ENCODE measurements at places on chromosomes 5 and 9.
A peak's percentile ranks its signal among the peaks of the same experiment; 100 is the strongest.

DNA sequence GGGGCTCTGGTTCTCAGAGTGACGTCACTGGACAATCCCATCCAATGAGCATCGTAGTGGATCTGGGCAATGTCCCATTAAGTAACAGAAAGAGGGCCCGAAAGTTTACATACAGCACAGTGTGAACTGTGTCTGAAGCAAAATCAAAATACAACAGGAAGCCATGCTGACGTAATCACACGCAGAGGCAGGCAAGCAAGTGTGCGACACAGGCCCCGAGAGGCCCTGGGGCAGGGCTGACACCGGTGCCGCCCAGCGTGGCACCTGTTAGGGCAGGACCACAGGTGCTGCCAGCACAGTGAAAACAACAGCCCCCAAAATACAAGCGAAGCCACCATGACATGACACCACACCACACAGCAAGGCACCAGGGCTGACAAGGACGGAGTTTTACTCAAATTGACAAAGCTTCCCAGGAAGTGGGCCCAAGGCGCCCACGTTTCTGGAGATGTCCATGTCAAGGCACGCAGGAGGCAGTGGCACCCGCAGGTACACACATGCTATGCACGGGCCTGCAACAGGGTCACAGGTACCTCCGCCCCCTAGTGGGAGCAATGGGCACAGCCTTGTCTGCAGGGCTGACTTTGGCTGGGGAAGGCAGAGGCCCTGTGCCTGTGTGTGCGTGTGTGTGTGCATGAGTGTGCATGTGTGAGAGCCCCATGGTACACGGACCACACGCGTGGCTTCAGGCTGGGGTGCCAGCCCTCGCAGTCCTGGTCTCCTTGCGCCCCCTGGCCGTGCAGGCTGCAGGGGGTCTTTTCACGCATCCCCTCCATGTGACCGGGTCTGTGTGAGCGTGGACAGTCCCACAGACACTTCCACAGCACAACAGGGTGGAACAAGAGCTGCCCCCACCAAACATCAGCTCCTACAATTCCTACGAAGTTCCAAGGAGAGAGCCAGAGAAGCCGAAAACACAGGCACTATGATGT, 19.6 kb downstream of the QSOX2 start:
- no peak for DNase-seq

DNA sequence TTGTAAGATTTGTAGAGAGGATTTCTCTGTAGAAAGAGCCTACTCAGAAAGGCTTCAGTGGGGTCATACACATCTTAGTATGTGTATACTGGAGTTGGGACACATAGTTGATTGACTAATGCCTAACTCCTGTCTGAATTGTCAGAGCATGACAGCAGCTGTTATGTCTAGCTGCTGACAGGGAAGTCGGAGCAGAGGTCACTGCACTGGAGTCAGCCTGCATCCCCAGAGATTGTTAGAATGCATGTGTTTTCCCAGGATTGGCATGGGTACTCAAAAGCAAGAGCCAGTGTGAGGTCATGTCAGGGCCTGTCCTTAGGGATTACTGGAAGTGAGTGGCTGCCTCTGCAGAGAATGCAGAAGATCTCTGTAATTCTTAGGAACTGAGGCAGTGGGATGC, 82.7 kb downstream of the ITGA1 start:
- DNase-seq: no peak

DNA sequence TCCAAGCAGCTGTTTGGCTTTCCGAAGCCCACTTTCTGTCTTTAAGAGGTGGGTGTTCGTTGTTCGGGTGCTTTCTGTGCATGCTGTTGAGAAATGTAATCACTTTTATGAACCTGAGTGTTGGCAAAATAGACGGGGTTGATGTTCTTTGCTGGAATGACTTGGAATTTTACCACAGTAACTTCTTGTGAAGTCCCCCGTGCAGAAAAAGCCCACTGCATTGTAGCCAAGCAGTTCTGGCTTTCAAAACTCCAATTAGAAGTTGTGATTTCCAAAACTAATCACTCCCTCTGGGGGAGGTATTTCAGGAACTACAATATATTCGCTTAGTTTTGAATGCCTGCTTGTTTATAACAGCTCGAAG, 111.1 kb downstream of the PAM start:
- DNase-seq: no peak

DNA sequence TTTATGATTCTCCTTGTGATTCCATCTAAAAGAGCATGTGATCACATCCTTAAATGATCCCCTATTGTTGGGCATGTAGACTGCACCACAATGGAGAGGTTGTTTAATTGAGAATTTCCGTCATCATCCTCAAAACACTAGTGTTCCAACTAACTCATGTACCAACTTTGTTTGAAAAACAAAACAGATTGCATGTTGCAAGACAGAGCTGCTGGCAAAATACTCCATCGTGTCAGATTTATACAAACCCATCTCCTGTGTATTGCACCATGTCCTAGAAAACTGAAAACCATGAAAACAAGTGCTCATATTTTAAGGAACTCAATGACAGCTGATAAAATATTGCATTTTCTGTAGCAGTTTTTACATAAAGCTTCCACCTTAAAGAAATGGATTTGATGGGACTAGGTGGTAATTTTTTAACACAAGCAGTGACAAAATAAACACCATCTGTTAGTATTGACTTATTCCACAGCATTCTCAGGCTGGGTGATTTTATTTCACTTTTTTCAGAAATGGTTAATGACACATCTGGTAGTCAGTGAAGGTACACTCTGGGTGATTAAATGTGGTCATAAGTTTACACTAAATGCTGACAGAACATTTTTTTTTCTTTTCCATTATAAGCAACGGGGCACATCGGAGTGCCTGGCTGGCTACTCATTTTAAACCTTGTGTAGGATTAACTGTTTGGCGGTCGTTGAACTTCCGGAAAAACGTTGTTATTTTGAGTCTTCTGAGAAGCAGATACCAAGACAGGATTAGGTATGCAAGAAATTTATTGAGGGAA, 602.9 kb upstream of the WWC1 start:
- no peak for DNase-seq

GRCh38 chr5:136457390-136458013, 92.2 kb upstream of the TRPC7 start:
- no peak for DNase-seq

DNA sequence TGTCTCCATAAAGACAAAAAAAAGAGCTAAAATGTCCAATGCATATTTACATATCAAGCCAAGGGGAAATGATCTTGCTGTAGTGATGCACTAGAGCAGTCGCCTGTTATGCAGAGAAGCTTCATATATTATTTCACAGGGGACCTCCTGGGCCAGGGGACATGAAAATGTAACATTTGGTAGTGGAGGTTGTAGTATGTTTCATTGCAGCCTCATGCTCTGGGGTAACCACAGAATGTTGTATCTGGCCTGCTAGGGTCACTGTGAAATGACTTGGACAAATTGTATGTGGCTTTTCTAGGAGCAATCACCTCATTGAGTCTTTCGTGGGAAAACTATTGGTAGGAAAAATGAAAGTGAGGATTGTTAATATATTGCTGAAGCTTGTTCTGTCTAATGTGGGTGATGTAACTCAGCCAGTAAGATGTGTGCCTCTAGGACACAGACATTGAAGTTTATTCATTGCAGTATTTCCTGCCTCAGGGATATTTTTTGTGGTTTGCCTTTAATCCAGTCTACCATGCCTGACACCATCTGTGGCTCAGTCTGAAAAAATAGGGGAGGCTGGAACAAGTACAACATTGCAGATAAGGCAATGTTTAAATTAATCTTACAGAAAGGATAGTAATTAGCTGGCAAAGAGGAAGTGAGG, 430.8 kb upstream of the TNC start:
- DNase-seq: no peak

DNA sequence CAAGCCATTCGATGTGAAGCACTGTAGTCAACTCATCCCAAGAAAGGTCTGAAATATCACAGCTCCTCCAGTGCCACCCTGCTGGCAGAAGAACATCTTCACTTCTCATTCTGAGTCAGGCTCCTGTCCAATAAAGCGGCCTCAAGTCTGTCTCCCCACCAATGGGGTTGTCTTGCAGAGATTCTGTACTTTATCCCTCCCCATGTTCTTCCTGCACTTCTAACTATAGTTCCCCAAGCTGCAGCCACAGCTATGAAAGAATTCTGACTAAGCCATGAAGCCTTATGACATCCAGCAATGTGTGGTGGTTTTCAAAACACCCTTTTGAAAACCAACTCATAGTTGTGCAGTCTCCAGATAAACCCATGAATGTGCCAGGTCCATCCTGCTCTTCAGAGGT, 6.8 kb downstream of the MACROH2A1 start:
- DNase-seq: no peak

GRCh38 chr5:180484813-180485212, 9.4 kb upstream of the CNOT6 start:
- no peak for DNase-seq

DNA sequence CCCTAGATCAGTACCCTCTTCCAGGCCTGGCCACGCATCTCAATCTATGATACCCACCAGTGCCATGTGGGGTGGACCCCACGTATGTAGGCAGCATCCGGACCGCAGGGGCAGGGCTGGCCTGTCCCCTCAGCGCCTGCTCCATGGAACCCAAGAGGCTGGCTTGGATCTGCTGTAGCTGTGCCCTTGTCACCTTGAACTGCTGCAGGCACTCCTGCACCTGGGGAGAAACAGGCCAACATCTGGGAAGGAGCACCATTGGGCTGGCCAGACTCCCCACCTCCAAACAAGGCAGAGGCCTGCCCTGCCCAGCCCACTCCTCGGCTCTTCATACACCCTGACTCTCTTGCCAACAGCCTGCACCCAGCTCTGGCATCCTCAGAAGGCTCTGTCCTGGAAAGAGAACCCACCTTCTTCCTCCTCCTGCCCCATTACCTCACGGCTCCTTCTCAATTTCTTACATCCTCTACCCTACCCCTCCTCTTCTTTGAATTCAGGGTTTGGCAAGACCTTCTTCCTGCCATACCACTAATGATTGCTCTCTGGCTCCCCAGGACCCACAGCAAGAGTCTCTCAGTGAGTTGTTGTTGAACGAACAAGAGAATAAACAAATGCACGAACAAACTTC, 7.7 kb downstream of the HK3 start:
- no peak for DNase-seq

DNA sequence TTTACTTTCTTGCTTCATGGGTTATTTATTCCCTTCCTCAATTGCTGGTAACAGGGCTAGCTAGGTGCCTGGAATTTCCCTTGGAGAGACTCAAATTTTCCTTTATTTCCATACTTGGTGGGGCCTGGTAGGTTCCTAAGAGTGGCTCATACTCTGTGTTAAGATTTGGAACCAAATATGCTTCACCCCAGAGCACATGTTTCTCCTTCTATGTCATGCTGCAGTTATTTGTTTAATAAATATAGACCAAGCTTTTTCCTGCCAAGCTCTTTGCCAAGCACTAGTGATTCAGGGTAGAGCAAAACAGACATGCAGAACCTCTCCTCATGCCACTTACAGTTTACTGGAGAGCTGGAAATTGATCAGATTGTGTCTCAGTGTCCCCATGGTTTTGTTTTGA, 290.3 kb upstream of the SGCD start:
- DNase-seq: no peak

GRCh38 chr9:109996936-109997580, 210.9 kb downstream of the C9orf152 start:
- DNase-seq: no peak

GRCh38 chr5:160921423-160922285, 69.6 kb upstream of the ATP10B start:
- no peak for DNase-seq

DNA sequence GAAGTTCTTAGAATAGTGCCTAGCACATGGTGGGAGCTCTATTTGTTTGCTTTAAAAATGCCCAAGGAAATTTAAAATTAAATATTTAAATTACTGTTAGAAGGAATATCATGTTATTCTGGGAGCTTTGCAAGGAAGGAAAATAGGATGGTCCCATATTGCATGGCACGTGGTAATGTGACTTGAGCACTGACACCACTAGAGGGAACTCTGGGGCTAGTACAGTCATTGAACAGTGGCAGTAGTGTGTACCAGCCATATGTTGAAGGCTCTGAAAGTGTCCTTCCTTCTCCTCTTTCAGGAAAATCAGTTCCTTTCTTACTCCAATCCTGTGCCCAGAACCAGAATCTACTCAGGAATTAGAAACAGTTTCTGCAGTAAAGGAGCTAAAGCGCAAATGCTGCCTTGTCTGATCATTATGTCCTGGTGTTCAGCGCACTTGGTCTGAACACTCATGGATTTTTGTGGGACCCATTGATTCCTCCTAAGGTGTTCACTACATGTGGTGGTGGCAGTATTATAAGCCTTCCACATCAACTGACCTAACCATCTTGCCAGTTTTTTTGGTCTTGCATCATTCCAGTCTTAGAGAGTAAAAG, 54.1 kb downstream of the GDA start:
- peak; percentile 18 for DNase-seq

DNA sequence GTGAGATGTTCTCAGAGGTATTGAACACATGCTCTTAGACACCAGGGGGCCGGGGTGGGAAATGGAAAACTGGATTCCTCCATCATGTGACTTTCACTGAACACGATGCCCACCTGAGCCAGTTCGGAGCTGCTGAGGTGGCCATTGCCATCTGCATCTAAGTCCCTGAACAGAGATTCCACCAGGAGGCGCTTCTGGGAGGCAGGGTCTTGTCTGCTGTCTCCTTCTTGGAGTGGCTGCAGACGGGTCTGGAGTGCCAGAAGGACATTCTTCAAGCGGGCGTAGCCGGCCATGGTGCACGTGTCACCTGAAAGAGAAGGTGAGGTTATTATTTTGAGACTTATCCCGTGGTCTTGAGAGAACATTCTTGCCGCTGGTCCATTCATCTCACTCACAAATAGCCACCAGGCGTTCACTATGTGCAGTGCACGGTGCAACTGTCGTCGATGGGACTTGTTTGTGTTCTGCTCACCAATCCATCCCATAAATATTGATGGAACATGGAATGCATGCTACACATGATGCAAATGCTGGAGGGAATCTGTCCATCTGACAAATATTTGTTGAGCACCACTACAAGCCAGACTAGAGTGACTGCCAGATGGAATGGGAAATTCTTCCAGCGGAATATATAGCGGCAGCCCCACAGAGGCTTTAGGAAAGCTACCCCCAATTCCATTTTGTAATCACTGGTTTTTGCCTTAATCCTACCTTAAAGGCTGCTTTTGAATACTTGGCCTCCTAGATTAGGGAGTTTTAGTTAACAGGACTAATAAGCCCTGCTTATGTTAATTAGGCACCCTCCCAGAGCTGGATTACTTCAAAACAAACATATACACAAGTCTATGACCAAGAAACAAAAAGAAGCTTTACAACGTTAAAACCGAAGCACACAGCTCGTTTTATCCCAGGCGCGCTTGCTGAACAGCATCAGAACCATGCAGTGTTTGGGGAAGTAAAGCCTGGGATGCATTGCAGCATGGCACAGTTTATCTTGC, 264.8 kb downstream of the HSPA4 start:
- DNase-seq: peak; percentile 37

DNA sequence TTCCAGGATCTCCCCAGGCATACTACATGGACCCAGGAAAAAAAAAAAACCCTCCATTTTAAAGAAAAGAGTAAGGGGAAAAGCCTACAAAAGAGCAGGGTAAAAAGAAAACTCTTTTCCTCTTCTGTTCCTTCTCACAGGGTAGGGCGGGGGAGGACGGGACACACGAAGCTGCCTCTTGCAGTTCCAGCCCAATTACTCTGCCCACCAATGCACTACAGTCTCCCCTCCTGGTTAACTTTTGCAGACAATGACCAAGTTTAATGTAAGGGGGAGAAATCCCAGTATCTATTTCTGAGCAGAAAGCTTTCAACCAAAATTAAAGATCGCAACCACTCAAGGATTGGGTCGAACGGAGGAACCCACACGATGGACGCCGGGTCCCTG, 1.3 kb downstream of the BRD3 start:
- DNase-seq: no peak

- no peak for DNase-seq
Observed at GRCh38 chr9:20335668-20336332, 286.5 kb downstream of the MLLT3 start.

Measured in iPS DF 6.9 (cell line).